Activated T-cell treated with anti-CD3 and anti-CD28 coated beads, Interleukin-2, amount 50 U/mL, for 48 hours (primary cell): ENCODE measurements at places on chromosomes 12 and 14.

- DNase-seq: no peak
Measured at GRCh38 chr14:38404100-38404541, 148.2 kb upstream of the CLEC14A start.

- DNase-seq: no peak
Measured at GRCh38 chr12:131672941-131673887, 37.7 kb upstream of the SFSWAP start.

- no peak for DNase-seq
Measured at GRCh38 chr12:120230326-120230973, 29.5 kb upstream of the RPLP0 start.

DNA sequence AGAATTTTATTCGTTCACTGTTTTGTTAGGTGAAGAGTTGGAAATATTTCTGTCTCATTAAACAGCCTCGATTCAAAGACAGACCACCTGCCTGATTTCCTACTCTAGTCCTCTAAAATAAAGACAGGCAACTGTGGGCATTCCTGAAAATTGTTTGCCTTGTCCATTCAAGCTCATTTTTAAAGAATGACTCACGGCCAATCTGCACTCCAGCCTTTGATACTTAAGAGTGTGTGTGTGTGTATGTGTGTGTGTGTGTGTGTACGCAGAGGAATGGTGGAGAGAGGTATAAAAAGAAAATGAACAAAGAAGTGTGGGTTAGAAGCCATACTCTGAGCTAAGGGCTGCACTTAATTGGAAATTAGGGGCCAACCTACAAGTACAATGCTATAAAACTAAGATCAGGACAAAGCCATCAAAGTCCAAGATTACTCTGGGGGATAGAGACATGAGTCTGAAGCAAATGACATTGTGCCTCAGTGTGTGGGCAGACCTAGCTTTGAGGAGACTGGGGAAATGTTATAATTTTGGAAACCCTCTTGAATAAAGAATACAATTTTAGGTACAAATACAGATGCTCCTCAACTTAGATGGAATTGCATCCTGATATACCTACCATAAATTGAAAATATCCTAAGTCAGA is 45.6 kb upstream of the SOCS2 start:
- DNase-seq: no peak

GRCh38 chr14:38960946-38961531 is 142.0 kb downstream of the SEC23A start:
- no peak for DNase-seq

- no peak for DNase-seq
Measured at GRCh38 chr12:53869500-53869899, 69.1 kb upstream of the HOXC13 start.

- DNase-seq: no peak
Measured at GRCh38 chr12:23543767-23544166, 405.7 kb downstream of the SOX5 start.

GRCh38 chr12:121537814-121538698 is 42.8 kb downstream of the KDM2B start:
- DNase-seq: peak; percentile 48
